Left renal cortex interstitium (tissue), 4 donors: ENCODE measurements at places on chromosomes 6 and 20. TPM values are rescaled to one million over a fixed set of nuclear protein-coding genes. Genes with fewer than 3 reads are reported as not detected.

Gene MAS1
- not detected for polyA plus RNA-seq

DNA sequence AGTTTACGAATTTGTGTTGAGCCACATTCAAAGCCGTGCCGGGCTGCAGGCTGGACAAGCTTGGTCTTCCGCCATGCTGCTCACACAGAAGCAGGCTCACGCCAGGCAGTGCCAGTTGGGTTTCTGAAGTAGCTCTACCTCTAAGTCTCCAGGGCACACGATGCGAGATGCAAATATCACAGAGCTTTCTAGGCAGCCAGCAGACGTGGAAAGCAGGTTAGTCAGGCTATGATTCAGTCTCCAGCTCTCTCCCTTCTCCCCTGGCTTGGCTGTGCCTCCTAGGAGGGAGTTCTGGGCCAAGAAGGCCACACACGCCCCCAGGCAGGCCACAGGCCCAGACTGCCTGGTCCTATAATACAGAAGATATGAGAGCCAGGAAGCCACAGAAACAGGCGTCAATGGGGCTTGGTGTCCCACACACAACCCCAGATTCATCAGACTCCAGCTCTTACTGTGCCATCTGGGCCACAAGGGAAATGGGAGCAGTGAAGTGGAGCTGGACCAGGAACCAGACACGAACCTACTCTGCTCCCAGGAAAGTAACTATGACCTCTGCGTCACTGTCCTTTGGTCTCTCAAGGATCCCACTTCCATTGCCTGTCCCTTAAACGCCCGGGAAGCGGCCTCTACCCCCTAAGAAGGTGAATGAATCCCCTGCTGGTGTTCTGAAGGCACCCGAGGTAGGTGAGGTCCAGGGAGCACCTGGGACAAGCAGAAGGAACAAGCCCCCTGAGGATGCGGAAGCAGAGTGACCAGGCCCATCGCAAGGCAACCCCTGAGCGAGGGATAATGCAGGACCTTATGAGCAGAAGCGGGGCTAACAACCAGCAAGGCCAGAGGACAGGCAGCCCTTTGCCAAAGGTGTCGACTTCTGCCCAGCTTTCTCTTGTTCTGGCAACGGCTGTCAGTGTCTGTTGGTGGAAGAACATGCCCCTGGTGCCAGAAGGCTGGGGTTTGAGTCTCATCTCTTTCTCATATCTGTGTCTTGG, 61.2 kb downstream of the GFOD1 start:
- DNase-seq: no peak

Gene THBS2
- 19.3 TPM for polyA plus RNA-seq

GRCh38 chr20:60966766-60967165, 285.3 kb upstream of the CDH4 start:
- DNase-seq: no peak

DNA sequence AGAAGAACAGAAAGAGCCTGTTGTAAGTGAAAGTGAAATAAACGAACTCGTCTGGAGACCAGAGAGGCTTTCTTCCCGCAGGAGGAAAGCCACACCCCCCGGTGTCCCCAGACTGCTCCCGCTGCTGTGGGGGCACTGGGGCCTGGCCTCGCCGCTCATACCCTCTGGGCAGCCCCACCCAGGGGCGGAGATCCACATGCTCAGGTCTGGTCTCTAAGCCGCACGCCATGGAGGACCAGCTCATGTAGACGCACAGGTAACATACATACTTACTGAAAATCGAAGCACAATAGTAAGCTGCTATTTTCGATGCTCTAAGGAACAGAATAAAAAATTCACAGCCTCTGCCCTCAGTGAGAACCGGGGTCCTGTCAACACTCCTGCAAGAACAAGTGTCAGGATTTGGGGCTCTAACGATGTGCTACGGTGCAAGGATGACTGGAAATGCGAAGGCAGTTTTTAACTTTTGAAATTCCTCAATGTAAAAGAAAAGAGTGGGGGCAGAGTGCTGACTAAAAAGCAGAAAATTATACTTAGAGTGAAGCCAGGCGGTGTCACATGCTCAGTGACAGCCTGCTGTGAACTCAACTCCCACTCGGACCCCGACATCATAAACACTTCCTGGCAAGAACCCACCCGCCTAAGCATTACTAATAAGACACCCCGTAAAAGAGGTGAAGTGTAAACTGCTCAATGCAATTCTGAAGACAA, 110.5 kb downstream of the IRF4 start:
- no peak for DNase-seq
